ENCODE measurements at places on chromosomes 2 and 18.

DNA sequence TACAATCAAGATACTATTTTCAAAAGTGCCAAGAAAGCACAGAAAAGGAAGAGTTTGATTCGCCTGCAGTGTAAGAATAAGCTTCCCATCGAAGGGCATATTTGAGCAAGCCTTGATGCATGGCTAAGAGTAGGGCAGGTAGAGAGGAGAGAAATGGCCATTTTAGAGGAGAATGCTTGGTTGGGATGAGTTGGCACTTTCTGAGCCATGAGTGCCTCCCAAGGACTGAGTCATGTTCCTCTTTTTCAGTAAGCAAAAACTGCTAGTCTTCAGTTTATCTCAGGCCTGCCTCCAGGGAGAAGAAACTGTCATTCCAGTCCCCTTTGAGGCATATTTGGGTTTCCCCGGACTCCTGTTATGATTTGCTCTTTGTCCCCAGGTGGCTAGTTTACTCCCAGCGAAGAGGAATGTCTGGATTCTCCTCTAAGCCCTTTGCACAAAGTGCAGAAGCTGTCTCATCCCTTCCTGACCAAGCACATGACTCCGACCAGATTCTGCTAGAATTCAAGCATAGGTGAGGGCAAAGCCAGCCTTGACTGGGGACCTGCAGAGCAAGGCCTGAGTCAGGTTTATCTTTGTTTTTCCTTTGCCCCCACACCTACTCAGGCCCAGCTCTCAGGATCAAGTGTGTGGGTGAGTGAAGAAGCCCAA, 115.2 kb downstream of the TTC32 start:
- no peak for DNase-seq

DNA sequence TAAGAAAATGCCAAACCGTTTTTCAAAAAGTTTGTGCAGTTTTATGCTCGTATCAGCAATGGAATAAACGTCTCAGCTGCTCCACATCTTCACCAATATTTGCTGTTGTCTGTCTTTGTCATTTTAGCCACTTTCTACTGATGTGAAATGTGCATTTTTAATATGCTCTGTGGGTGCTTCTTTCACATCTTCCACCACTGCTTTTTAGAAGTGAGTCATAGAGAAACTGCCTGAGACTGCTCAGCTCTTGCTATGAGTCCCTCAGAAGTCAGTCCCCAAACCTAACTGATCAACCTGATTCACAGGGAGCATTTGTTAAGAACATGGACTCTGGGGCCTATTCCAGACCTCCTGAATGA, 41.0 kb upstream of the EPC2 start:
- DNase-seq, result no peak

GRCh38 chr2:60092781-60093180, 460.7 kb downstream of the BCL11A start:
- no peak for DNase-seq

DNA sequence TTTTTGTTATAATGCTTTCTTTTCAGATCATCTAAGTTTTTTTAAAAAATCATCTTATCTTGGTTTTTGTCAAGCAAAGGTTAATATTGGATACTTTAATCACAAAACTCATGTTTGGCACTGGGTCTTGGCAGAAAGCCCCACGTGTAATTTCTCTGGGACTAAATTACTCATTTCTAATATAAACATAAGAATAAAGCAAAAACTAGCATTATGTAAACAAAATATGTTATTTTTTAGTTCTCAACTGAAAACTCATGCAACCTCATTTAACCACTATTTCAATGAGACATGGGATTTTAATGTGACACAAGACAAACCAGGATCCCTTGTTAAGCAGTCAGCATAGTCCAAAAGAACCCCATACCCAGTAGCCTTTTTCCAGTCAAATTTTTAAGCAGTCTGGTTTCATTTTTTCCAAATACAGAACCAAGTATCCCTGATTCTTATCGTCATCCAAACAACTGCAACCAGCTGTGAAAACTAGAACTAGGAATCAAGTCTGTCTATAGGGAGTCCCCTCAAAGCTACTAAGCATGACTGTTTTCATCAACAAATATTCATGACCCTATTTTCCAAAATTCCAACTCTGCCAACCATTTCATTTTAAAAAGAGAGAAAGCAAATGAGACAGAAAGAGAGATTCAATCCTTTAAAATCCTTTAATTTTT, 27.1 kb downstream of the PID1 start:
- DNase-seq, result no peak

GRCh38 chr2:19752500-19752899, 149.3 kb downstream of the TTC32 start:
- no peak for DNase-seq

DNA sequence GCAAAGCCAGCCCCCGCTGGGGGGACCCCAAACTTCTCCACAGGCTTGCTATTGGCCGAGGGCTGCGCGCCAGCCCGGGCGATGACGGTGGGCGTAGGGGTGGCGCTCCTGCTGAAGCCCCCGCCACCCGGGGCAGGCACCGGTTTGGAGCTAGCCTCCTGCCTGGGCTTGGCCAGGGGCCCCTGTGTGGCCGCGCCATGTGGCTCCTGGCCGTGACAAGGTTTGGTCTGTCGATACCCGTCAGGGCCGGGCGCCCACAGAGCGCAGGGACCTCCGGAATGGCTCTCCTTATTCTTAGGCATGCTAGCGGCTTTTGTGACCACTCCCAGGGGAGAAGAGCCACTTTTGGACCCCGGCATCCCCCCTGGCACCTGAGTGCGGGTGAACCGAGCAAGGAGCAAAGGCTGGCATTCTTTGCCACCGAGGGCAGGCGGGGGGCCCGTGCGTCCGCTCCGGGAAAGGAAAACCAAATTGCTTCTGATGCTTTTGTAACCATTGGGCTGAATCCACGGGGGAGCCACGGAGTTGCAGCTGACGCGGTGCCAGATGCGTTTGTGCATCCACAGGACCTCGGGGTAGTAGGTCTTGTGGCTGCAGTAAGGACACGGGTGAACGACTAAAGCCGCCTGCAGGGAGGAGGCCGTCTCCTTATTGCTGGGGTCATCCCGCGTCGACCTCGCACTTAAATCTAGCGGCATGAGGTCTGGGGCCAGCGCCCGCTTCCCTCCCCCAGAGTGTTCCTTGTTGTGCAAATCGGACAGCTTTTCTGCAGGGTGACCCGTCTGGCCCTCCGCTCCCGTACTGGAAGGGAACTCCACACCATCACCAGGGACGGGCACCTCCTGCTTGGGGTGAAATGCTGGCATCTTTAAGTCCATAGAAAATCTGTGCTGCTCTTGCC, 115.6 kb downstream of the ZNF516 start:
- DNase-seq, result no peak

DNA sequence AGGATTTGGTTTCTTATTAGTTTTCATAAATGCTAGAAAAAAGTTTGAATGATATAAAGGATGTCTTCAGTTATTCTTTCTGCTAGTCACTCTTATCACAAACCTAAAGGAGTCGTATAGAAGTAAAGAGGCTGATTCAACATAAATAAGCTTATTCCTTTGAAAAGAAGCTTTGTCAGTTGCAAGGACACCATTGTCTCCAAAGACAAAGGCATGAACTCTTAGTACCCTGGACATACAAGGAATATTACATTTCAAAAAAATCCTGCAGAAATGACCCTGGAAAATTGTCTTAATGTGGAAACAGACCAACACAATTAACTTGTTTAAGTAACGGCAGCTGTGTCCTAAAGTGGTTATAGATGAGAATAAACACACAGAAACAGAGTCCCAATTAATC, 528.0 kb downstream of the CPS1 start:
- no peak for DNase-seq

DNA sequence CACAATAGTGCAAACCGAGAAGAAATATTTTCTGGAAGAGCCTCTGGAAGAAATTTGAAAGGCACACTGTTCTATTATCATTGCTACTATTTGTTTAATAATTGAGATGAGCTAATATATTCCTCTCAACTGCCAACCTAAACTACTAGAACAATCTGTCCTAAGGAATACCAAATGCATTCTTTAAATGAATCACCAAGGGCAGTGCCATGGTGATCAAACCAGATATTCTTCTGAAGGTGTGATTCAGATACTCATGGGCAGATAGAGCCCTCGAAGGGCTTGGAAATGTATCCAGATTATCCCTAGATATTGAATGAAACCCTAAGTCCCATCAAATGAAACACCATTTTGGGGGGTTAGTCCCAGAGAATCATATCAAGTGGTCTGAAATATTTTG, 76.6 kb downstream of the FIGN start:
- no peak for DNase-seq

Data from activated naive CD4-positive, alpha-beta T cell (primary cell).